Omental fat pad (tissue), 4 donors: ENCODE measurements at places on chromosomes 2 and 18.

- no peak for DNase-seq
Observed at GRCh38 chr2:136384531-136385303, 266.8 kb upstream of the CXCR4 start.

GRCh38 chr2:84152462-84152861 is 306.6 kb downstream of the SUCLG1 start:
- no peak for DNase-seq

DNA sequence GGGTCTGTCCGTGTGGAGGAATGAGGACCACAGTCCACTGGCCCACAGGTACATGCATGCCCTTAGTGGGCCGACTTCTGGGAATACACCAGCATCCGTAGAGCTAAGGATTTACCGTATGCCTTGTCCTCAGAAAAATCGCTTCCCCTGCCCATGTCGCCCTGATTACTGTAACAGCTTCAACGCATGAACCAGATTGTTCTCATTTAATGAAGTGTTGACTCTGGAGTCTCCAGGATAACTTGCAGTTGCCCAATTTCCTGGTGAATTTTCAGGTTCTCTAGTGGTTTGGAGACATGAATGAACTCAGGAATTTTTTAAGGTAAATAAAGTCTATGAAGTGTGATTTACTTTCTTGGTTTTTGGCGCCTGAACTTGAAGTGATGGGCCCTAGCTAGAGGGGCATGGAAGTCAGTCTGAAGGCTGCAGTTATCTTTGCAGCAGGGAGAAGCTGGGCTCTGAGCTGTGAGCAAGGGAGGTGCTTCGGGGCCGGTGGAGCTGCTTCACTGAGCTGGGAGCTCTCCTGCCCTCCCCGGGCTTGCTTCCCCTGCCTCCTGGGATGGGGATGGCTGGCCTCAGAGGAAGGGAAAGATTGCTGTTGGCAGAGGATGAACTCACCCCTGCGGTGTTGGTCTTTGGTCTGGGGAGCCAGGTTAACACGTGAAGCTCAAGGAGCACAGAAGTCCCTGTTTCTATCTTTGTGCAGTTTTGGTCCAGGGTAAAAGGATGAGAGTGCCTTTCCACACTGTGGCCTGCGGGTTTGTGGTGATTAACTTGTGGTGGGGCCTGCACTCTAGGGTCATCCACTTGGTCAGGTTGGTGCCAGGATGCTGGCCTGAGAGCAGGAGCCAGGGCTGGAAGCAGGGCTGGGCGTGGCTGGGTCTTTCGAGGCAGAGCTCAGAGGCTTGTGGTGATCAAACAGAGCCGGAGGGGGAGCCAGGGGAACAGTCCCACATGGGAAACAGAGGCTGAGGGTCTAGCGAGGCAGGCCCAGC is 28.1 kb downstream of the TCF7L1 start:
- DNase-seq: no peak

- DNase-seq: no peak
Observed at GRCh38 chr18:41134426-41134825, 820.6 kb upstream of the PIK3C3 start.

- DNase-seq: no peak
Observed at GRCh38 chr2:211498551-211499205, 942.3 kb downstream of the CPS1 start.

DNA sequence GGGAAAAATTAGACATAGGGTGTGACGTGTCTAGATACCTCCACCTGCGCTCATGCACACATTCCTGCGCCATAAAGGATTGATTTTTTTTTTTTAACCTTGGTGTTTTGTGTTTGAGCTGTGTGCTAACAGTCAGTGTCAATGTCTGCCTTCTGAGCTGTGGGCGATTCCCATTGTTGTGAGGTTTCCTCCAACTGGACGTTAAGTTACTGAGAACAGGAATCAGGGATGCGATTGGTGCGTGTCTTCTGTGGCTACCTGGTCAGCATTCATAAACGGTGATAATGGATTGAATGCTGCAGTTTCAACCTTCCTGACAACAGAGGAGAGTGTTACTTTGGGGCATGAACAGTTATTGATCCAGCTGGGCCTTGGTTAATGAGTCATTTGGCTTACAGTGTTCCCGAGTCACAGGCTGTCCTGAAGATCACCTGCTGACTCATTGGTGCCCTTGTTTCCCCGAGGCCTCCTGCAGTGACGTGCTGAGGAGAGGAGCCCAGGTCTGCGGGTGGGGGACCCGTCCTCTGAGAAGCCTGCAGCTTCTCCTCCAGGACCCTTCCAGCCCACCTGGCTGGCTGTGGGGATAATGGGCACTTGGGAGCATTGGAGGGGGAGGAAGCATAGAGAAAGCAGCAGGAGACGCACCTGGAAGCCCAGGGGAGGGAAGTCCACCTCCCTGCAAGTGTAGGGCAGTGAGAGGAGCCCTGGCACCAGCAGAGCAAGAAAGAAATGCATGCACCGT is 25.8 kb upstream of the CABYR start:
- DNase-seq: no peak

GRCh38 chr2:226760412-226761194 is 39.0 kb downstream of the IRS1 start:
- no peak for DNase-seq

- DNase-seq: no peak
Observed at GRCh38 chr18:51862051-51862715, 477.8 kb upstream of the DCC start.

GRCh38 chr2:138782383-138782782 is 2.2 kb upstream of the NXPH2 start:
- no peak for DNase-seq

DNA sequence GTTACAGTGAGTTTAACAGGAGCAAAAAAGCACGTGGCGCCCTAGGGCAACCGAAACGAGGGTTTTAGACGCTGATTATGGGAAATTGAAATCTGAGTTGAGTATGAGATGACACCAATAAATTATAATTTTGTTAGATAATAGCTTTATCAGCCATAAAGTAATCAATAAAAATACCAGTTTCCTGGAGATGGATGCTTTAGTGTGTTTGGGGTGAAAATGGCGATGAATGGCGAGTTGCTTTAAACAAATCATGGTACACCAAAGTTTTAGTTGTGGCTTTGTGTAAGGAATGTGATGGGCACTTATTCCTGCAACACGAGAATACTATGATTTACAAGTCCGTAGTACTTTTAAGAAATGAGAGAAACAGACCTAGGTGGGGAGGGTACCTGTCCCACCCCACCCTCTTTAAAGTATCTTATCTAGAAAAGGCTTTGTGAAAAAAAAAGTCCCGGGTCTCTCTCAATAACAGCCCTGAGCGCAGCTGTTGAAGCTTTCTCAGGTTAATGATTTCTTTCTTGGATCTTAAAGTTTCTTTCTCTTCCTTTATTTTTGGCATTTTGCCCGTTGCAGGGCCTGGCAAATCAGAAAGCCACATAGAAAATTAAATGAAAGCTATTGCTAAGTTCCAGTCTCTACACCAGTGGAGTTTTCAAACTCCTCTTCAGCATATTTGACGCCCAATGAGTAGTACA is 1.5 kb upstream of the RRM2 start:
- no peak for DNase-seq

DNA sequence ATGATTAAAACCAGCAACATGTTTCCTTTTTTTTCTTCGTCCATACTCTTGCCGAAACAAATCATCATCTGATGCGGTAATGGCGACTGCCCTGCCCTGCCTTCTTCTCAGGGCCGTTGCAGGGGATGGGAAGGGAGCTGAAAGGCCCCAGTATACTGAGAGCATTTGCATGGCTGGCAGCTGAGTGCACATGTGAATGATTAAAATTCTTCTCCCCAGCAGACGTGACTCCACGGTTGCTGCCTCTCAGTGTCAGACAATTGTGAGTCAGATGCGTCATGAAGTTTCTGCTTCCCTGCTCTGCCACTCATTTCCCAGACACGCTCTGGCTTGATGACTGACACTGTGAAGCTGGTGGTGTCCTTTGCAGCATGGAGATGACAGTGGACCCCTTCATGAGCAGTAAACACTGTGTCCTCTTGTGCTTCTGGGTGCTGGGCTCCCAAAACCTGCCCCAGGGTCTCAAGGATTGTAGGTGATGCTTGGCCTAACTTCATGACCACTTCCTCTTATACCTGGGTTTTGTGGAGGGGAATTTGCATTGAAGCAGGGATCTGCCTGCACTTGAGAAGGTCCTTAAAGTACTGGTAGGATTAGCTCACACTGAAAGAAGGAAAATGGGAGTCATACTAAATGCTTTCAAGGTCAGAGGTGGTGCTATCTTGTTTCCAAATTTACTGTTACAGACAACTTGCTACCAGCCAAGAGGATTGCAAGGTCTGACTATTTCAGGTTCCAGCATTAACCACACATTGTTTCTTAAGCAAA is 222.5 kb upstream of the COPS8 start:
- no peak for DNase-seq

GRCh38 chr2:5970347-5970746 is 278.2 kb downstream of the SOX11 start:
- no peak for DNase-seq

- DNase-seq: no peak
Observed at GRCh38 chr2:8234757-8235374, 447.0 kb upstream of the ID2 start.

GRCh38 chr2:101818531-101819451 is 121.3 kb downstream of the MAP4K4 start:
- DNase-seq: no peak

GRCh38 chr2:216499641-216500218 is 1.1 kb downstream of the RPL37A start:
- DNase-seq: no peak

DNA sequence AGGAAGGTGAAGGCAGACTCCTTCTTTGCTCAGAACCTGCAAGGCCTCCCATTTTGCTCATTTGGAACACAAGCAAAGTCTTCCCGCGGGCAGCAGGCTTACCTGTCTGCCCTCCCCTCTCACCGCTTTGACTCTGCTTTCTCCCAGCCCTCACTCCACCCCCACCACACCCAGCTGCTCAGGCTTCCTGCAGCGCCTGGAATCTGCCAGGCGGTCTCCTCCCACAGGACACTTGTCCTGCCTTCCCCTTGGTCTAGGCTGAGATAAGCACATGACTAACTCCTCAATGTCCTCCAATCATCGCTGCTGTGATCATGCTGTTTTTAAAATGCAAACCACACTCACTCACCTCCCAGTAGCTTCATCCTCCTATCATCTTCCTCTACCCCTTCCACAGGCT is 430.0 kb downstream of the ZNF516 start:
- no peak for DNase-seq

GRCh38 chr18:6058941-6059340 is 163.6 kb upstream of the TMEM200C start:
- no peak for DNase-seq

- no peak for DNase-seq
Observed at GRCh38 chr2:10083692-10084211, 3.5 kb upstream of the CYS1 start.

GRCh38 chr2:54081574-54081973 is 33.8 kb upstream of the ACYP2 start:
- no peak for DNase-seq

DNA sequence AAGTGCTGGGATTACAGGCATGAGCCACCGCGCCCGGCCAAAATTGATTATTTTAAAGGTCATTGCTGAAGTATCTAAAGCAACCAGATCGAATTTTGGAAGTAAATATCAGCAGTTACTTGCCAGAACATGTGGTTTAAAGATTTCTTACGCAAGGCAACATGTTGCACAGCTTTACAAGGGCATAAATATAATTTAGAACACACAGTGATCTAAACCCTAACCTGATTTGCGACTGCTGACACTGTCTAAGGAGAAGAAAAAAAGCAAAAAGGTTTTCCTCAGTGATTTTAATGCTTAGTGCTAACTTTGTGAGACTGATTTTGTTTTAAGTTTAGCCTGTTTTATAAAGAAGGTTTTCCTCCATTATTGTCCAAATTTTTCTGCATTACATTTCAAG is 569.9 kb upstream of the LINC00305 start:
- no peak for DNase-seq

- no peak for DNase-seq
Observed at GRCh38 chr18:43777636-43778304, 500.5 kb upstream of the SYT4 start.

DNA sequence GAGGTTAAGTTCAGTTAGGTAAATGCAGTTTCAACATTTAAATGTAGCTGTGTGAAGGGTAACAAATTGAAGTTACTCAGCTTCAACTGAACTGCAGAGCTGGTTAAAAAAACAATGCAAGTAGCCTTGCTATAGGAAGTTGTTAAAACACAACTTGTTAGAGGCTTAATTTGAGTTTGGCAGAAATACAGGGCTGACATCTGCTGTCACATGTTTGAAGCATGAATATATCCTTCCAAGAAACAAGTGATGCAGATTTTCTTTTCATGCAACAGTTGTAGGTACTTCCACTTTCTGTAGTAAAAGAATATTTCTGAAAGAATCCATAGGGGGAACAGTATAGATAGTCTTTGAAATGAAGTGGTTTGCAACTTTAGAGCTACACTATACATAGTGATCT is 208.7 kb upstream of the RASGRP3 start:
- no peak for DNase-seq

GRCh38 chr18:24602201-24602600 is 141.8 kb downstream of the HRH4 start:
- DNase-seq: no peak

DNA sequence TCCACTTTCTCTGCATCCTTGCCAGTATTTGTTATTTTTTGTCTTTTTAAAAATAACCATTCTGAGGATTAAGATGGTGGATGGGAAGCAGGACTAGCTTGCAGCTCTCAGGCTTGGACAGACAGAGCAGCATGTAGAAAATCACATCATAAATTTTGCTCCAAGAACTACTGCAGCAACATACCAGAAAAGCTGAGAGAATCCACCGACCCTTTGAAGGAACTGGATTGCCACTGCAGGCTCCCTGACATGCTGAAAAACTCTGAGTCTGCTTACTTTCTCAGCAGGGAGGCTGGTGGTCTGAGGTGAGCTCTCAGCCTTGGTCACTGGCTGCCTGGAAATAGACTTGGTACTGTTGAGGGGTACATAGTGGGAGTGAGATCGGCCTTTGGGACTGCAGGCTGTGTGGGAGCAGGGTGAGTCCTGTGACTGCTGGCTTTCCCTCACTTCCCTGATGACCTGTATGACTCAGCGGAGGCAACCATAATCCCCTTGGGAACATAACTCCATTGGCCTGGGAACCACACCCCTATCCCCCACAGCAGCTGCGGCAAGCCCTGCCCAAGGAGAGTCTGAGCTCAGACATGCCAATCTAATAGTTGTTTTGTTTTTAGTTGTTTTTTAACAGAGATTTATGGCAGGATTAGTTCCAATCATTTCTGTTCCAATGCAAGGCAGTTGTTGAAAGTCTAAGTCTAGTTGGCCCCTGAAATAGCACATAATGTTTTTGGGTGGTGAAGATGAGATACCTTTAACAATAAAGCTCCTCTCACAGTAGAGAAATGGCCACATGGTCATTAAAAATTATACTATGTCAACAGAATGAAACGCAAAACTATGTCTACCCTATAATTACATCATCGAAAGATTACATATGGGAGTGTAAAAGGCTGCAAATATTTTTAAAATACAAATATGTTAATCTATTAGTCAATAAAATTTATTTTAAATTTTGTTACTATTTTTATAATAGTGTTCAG is 414.2 kb upstream of the CHAC2 start:
- DNase-seq: no peak

DNA sequence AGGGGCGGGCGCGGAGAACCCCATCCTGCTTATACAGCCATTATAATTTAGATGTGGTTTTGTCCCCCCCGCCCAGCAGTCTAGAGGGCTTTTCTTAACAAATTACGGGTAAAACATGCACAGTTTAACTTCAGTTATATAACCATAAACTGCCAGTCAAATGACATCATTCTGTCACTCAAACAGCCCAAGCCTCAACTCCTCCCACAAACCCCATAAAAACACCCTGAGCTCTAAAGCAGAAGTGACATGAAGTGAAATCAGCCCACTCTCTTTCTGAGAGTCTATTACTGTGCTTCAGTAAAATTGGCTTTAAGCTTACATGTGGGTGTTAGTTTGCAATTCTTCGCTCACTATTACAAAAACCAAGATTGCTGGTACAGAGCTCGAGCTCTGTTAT is 705.1 kb upstream of the GCFC2 start:
- no peak for DNase-seq
